ENCODE measurements at places on chromosomes 3 and 15. TPM values are rescaled to one million over a fixed set of nuclear protein-coding genes. Genes with fewer than 3 reads are reported as not detected.

The ALS2CL gene
- total RNA-seq = 1.1 TPM

The CFAP44 gene
- total RNA-seq = 5.8 TPM

The STRIT1 gene
- not detected for total RNA-seq

The MUSTN1 gene
- 1.4 TPM for total RNA-seq

The TNFAIP8L3 gene
- total RNA-seq = 11.2 TPM

The CHCHD6 gene
- total RNA-seq = 13.0 TPM

The CKMT1A gene
- not detected for total RNA-seq

The WNT7A gene
- not detected for total RNA-seq

The AP3B2 gene
- total RNA-seq = 0.36 TPM

The CLEC3B gene
- total RNA-seq = 48.9 TPM

The GHSR gene
- total RNA-seq = not detected

The MAP3K13 gene
- 16.3 TPM for total RNA-seq

The GNAT1 gene
- total RNA-seq = not detected

The TRIM71 gene
- not detected for total RNA-seq

The GPR87 gene
- not detected for total RNA-seq

Data from osteoblast (primary cell).